ENCODE measurements at places on chromosomes 1 and 21.

- DNase-seq, result no peak
These were observed 12.2 kb downstream of the AKIRIN1 start for GRCh38 chr1:39003281-39003680.

DNA sequence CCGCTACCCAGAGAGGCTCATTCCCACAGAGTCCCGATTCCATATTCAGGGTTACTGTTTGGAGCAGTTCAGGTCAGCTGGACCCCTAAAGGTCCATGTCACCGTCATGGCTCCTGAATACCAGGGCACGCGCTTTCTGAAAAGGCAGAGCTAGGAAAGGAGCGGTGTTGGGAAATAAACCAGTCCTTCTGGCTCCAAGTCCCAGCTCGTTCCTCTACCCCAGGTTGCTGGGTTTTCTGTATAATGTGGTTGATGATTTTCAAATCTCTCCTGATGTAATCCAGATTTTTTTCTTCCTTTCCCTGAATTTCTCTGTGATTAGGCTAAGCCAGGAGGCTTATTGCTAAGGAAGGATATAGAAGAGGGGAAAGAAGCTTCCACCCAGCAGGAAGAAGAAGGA lies 14.0 kb upstream of the PKP1 start:
- no peak for DNase-seq

- DNase-seq, result no peak
These were observed 55.2 kb upstream of the IPO9 start for GRCh38 chr1:201773764-201774163.

- DNase-seq, result no peak
These were observed 11.2 kb upstream of the PHC2 start for GRCh38 chr1:33442141-33442540.

DNA sequence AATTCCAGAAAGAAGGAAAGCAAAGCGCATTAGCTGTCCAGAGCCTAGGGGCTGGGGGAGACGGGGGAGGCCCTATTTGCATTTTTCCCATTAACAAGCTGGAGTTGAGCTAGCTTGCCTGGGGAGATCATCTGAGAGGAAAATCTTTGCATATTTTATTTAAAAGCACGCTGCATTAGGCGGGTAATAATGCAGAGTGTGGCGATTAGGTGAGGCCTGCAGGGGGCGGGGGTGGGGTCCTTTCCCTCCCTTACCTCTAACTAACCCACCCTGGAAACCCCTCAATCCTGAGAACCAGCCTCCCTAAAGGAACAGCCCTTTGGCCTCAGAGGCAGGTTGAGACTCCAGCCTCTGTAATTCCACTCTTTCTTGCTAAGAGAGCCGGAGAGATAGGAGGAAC lies 16.2 kb downstream of the C1orf216 start:
- no peak for DNase-seq

DNA sequence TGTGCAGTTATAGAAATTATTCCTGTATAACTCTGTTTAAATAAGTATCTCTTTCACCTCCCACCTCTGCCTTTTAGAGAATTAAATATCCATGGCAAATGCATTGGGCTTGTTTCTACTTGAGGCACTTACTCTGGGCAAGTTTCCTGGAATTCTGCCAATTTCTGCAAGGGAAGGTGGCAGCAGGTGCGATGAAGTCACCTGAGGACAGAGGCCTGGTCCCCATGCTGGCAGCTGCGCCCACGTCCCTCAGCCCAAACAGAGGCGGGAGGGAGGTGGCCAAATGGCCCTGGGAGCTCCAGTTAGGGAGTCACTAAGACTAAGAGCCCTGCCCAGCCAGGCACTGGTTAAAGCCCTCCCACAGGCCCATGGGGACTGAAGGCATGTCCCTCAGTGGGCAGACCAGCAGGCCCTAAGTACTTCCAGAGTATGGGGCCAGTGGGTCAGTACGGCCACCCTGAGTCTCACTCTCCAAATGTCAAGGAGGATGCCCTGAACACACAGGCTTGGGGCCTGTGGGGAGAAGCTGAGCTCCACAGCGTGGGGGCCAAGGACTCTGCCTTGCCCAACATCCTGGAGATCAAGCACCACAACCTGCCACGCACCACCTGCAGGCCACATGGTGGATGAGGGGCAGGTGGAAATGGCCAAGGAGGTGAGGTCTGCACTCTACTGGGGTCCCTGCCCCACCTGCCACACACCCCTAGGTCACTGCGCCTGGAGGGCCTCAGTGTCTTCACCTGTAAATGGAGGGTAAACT lies 19.4 kb downstream of the ACOT7 start:
- DNase-seq, result no peak

DNA sequence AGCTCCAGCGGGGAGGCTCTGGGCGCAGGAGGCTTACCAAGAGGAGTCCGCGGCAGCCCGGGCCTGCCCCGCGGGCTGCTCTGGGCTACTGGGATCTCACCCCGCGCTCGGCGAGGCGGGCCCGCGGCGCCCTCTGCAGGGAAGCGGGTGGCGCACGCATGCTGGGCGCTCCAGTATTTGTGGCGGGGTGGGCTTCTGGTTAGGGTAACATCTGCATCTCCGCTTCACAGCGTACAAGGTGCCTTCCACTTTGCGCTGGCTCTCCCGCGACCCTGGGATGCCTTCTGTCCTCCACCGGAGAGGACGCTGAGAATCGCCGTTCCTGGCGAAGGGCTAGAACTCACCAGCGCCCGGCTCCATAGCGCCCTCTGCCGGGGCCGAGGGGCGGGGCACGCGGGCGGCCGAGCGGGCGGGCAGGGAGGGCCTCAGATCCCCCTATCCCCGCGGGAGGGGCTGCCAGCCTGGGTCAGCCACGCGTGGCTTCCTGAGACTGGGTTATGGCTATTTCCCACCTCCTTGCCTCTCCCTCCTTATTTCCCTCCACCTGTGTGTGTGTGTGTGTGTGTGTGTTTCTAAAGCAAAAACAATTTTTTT lies 46.6 kb upstream of the CTBS start:
- DNase-seq, result peak; percentile 83

- no peak for DNase-seq
These were observed 124.3 kb downstream of the PGBD5 start for GRCh38 chr1:230301822-230302221.

DNA sequence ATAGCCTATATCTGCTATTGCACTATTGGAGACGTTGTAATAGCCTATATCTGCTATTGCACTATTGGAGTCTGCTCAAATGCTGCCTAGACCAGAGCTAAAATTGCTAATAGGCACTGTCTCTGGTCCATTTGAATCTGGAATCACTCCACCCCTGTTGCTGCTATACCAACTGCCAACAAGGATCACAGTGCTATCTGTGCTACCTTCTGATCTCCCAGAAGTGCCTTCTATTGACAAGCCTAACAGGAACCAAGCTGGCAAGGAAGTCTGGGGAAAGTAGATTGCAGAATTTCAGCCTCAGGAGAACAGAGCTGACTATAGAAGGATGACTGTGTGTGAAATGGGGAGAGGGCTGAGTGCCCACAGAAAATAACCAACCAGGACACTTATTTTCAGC lies 15.9 kb downstream of the RWDD3 start:
- no peak for DNase-seq

DNA sequence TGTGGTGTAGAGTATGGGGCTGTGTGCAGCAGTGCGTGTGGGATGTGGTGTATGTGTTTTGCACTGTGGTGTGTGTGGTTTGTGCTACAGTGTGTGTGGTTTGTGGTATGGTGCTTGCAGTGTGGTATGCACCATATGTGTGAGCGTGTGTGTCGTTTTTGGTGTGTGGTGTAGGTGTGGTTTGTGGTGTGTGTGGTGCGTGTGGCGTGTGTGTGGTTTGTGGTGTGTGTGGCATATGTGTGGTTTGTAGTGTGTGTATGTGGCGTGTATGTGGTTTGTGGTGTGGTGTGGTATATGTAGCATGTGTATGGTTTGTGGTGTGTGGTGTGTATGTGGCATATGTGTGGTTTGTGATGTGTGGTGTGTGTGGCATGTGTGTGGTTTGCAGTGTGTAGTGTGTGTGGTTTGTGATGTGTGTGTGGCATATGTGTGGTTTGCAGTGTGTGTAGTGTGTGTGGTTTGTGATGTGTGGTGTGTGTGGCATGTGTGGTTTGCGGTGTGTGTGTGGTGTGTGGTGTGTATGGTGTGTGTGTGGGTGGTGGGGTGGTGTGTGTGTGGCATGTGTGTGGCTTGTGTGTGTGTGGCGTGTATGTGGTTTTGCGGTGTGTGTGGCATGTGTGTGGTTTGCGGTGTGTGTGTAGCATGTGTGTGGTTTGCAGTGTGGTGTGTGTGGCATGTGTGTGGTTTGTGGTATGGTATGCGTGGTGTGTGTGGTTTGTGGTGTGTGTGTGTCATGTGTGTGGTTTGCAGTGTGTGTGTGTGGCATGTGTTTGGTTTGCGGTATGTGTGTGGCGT lies 53.5 kb upstream of the TRAPPC10 start:
- DNase-seq, result peak; percentile 31

DNA sequence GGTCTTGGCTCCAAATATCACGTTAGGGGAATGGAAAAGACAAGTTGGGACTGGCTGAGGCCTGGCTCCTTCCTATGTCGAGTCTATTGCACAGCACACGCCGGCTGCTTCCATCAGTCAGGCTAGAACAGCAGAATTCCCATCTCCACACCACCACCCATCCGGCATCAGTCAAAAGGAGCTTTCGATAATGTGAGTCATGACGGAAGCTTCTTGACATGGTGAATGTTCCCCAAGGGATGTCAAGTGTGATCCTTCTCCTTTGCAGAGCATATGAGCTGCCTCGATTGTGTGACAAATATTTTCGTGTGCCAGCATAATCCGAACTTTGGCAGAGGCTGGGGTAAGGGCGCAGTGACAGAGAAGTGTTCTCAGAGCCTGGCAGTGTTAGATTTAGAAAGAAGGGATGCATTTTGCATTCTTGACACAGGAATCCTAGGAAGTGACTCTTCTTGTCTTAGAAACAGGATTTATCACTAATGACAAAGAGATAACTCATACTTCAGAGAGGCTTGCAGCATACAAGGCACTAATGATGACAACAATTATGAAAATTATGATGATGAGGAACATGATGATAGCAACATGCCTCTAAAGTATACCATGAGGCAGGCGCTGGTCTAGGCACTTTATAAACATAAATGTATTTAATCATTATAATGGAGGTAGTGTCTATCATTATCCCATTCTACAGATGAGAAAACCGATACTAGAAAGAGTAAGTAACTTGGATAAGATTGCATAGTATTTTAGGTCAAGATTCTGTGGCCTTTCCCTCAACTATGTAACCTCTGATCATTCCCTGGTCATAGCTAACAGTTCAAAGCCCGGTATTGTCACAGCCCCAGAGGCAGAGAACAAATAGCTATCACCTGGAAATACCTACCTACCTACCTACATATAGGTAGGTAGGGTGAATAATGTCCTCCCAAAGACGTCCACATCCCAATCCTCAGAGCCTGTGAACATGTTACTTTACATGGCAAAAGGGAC lies 135.0 kb downstream of the KCNJ6 start:
- no peak for DNase-seq

DNA sequence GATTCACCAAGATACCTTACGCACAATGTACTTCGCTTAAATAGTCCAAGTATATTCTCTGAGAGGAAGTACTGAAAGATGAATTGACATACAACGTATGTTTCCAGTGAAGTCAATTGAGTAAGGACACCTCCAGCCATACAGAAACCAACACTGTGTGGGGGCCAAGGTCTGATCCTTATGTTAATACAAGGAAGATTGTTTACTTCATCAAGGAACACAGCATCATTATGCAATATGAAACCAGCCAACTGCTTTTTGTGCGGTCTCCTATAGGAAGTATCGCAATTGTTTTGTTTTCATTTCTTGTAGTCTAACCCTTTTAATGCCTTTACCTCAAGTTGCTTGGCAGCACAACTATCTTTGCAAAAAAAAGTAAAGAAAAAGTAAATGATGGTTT lies 28.2 kb upstream of the TEKT2 start:
- no peak for DNase-seq

GRCh38 chr1:94843846-94844245 lies 23.7 kb downstream of the SLC44A3 start:
- no peak for DNase-seq

DNA sequence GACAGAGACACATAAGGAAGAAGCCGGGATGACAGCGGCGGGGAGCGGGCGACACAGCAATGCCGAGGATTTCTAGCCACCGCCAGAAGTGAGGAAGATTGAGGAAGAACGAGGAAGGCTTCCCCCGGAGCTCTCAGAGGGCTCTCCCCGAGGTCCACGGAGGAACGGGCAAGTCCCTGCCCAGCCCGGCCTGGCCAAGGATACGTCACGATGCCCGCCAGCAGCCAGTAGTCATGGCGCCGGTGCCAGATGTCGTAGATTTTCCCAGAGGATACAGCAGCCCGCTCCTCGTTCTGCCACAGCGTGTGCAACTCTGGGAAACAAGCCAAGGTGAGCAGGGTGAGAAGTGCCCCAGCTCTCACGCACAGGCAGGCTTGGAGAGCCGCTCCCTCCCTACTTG lies 65.9 kb downstream of the KCNAB2 start:
- no peak for DNase-seq

Data from CD4-positive, alpha-beta T cell treated with Interleukin-1 beta for 1 hour (primary cell).